ENCODE measurements at places on chromosomes 1 and 21. TPM values are rescaled to one million over a fixed set of nuclear protein-coding genes. Genes with fewer than 3 reads are reported as not detected.

GRCh38 chr1:7420098-7420445 is 351.0 kb upstream of the VAMP3 start:
- DNase-seq: no peak

GRCh38 chr1:11874624-11875023 is 15.9 kb upstream of the NPPB start:
- no peak for DNase-seq

DNA sequence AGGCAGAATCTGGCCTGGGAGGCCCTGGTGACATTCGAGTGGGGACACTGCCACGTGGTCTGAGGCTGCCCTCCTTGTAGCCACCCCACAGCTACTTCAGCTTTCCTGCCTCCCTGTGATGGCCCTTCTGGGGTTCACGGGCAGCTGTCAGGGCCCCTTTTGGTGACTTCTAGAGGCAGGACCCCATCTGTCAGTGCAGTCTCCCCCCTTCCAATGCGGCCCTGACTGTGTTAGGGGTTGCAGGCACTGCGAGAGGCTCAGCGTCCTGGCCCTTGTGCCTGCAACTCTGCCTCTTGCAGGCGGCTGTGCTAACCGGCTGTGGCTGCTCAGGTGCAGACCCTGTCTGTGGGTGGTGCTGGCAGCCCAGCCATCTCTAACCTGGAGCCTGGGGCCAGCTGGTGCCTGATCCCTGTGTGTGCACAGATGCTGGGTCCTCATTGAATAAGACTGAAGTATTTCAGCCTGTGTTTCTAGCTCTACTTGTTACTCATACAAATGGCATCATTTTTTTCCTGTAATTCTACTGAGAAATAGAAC is 62.2 kb downstream of the S100B start:
- DNase-seq: no peak

- DNase-seq: peak; percentile 97
Measured at GRCh38 chr1:220957233-220957605, 78.0 kb downstream of the HLX start.

DNA sequence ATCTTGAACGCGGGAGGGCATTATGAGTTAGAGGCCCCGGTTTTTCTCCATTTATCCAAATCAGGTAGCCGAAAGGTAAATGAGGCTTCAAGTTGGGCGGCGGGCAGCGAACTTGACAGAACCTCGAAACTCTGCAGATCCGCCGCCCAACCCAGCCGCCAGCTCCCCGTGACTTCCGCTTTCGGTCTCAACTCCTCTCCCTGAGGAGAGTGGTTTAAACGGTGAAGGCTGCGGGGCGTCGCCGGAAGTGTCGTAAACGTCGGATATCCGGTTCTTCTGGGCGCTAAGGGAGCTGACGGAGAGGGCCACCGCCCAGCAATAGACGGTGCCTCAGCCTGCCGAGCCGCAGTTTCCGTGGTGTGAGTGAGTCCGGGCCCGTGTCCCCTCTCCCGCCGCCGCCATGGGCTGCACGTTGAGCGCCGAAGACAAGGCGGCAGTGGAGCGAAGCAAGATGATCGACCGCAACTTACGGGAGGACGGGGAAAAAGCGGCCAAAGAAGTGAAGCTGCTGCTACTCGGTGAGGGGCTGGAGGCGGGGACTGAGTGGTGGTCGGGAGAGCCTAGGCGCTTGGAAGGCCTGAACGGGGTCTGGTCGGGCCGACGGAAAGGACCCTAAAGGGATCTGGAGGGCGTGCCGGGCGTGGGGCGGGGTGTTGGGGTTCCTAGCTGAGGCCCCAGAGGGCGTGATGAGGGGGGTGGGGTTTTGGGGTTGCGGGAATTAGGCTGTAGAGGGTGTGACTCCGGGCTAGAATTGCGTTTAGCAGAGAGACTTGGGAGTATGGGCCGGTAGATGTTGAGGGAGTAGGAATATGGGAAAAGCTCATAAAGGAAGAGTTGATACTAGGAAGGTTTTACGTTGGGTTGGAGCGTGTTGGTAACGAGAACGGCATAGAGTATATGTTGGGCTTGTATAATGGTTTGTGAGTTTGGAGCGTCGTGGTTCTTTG is at the start of gene GNAI3:
Gene GNAI3 (plus strand): TSS at position 295 of the 947 bp plus-strand sequence. CDS start 106 bp downstream, at position 401.
- peak; percentile 96 for DNase-seq

DNA sequence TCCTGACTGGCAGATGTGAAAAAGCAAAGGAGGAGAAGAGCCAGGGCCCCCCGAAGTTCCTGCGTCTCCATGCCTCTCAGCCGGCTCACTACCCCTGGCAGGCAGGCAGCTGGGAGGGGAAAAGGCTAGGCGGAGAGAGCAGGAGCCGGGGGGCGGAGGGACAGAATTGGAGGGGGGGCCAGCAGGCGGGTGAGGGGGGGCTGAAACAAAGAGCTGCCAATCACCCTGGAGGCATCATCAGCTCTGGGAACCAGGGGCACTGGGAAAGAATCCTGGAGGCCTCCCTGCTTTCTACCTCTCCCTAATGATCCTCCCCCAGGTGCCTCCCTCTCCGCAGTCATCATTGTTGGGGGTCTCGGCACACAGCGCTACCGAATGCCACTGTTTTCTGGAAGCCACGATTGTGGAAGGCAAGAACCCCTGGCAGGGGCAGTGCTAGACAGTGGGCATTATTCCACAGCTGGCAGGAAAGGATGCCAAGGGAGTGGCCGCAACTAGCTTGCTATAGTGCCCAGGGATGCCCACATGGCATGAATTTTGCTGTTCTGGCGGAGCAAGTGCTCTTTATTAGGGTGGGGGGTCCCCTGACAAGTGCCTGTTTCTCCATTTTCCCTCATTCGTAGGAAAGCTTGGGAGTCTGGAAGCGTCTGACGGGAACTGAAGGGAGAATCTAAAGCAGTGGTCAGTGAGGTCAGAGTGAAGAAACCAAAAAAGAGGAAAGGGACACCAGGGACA is at the start of gene THBS3:
Gene THBS3 (minus strand): TSS at position 92 of the 735 bp plus-strand sequence. CDS start 21 bp downstream, at position 71.
- DNase-seq: no peak

The PLXNA2 gene
- total RNA-seq: 69.7 TPM

The AVPR1B gene
- not detected for total RNA-seq
